Foreskin melanocyte (primary cell): ENCODE measurements at places on chromosomes 5 and 9.

DNA sequence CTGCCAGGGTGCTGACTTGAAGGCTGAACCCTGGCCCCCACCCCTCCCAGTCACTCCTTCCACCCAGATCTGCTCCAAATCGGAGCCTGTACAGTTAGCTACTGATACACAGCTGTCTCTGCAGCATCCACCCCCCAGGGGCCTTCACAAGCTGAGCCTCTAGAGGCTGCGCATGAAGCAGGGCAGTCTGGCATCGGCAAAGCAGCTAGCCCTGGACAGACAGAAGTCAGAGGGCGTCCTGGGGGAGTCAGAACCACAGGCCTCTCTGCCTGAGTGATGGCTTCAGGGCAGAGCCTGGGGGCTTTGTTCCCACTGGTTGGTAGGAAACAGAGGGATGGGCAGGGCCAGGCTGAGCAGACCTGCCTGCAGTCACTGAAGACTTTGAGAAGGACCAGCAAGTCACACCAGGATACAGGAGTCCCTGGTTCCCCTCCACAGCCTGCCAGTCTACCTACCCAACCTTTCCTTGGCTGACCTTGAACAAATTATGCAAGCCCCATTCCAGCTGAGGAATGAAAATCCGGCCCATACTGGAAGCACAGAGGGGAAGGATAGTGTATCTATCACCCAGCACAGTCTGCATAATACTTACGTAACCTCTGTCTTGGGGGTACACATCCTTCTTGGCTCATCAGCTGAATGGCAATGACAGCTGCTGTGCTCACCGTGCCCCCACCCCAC lies 8.8 kb downstream of the VDAC1 start:
- no peak for DNase-seq

DNA sequence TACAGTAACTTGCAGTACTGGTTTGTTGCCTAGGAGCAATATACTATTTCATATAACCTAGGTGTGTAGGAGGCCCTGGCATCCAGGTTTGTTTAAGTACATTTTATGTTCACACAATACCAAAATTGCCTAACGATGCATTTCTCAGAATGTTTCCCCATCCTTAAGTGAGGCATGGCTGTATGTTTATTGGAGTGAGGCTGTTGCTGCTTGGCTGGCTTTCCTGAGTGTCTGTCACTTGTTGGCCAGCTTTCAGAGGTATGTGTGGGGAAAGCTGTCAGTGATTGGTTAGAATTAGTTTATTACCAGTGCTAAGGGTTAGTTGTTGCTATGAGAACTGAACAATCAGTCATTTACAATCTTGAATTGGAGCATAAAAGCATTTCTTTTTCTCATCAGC lies 154.1 kb upstream of the CDH12 start:
- no peak for DNase-seq

DNA sequence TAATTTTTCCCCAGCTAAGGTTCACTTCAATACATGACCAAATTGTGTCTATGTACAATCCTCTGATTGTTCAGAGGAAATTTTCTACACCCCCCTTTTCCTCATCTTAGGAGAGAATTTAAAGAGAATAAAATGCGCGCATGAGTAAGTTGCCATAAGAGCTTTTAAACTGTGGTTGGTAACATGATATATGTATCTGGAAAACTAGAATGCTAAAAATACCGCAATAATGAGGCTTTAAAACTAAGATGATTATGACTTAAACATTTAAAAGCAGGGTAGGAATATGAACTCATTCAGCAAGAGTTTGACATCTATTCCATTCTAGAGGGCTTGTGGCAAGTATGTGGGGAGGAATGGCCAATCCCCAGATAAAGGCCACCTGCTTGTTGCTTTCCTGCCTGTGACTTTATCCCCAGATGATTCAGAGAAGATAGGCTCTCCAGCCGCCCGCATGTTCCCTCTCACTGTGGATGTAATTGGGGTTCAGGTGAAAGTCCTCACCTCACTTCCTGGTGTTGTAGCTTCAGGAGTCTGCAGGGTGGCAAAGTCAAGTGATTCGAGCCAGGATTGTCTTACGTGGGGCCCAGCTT lies 26.5 kb upstream of the BASP1 start:
- DNase-seq = no peak

- DNase-seq = no peak
Observed at GRCh38 chr5:143222287-143223231, 180.9 kb downstream of the NR3C1 start.

GRCh38 chr5:61526207-61526519 lies 194.1 kb downstream of the ZSWIM6 start:
- no peak for DNase-seq

DNA sequence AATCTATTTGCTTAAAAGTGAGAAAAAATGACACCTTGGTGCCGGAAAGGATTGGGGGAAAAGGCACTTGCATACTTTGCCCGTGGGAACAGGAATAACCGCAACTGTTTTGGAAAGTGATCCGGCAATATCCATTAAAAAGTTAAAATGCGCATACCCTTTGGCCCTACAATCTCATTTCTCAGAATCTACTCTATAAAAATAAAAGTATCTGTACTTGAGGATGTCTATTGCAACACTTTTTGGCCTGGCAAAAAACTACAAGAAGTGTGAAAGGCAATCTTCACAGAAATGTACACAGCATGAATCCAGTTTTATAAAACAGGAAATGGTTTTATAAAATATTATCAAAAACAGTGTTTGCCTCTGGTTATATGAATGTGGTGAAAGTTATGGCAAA lies 58.3 kb upstream of the NFIL3 start:
- DNase-seq = no peak

DNA sequence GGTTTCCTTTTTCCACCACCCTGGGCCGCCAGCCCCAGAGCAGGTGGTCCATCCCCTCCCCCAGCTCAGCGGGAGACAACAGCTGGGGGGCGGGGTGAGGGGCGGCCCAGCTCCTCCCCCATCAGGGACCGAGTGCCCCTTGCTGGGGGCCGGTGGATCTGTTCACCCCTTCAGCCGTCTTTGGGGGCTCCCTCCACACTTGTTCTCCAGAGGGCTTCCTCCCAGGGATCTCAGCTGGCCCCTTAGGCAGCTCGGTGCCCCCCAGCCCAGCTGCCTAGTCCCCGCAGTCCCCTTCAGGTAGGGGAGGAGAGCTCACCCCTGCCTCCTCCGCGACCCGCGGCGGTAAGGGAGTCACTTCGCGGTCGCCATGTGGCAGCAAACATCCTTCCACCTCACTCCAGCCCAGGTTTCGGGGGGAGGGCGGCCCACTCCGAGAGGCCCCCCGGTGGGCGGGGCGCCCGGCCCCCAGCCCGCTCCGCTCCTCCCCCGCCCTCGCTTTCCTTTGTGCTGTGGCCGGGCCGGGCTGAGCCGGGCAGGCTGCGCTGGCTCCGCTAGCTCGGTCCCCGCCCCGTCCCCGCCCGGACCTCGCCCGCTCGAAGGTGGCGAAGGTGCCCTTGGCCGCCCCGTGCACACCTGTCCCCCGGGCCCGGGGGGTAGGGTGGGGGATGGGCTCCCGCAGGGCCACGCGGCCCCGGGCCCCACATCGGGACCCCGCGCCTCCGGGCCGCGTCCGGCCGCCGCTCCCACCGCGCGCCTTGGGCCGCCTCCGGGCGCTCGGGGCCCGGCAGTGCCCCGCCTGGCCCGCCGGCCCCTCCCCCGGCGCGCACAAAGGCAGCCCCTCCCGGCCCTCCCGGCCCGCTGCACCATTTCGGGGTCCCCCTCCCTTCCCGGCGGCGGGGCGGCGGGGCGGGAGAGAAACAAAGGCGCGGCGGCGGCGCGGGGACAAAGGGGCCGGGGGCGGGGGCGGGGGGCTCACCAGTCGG lies 683 bp downstream of the DBN1 start:
- no peak for DNase-seq

DNA sequence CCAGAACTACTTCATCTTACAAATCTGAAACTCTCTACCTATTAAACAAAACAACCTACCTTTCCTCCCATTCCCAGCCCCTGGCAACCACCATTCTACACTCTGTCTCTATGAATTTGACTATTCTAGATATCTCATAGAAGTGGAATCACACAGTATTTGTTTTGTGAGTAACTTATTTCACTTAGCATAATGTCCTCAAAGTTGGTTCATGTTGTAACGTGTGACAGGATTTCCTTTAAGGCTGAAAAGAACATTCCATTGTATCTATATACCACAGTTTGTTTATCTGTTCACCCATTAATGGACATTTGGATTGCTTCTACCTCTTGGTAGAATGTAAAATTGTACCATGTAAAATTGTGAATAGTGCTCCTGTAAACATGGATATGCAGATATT lies 70.1 kb upstream of the NXNL2 start:
- peak; percentile 23 for DNase-seq

- DNase-seq = no peak
Observed at GRCh38 chr5:118696076-118696475, 292.3 kb downstream of the DTWD2 start.

DNA sequence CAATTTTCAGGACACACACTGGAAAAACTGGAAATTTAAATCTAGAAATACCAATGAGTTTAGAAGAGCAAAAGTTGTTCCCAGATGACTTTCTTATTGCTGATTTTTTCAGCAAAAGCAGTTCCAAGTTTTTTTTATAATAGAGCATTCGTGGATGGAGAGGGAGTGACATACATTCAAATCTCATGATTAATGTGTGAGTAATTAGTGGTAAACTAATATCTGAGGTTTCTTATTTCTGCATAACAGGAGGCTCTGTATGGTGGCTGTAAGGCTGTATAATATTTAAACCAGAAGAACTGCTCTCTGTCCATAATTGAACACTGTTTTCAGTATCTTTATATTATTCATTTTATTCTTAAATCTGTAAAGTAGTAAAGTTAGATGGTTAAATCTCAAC lies 25.8 kb downstream of the LYSMD3 start:
- DNase-seq = no peak

DNA sequence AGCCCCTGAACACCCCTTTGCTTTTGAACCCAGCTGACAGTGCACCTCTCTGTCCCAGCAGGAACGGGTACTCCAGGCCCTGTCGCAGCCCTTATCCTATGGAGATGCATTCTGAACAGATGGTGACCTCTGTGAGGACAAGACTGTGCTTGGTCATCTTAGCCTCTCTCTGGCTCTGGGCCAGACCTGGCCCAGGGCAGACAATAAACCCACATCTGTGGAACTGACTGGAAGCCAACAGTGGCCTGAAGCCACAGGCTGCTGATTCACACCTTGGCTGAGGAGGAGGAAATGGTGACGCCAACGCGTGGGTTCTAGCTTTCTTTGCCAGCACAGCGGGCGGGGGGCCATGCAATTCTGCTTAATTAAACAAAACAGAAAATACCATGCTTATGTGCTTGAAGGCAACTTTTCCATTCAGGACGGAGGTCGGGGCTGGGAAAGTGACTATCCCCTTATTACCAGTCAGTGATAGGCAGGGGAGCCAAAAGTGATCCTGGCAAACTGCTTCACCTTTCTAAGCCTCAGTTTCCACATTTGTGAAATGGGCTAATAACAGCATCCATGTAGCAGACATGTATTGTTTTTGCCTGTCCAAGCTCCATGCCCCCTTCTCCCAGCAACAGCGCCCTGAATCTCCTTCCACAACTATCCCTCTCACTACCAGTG lies 10.8 kb downstream of the SH3PXD2B start:
- no peak for DNase-seq

DNA sequence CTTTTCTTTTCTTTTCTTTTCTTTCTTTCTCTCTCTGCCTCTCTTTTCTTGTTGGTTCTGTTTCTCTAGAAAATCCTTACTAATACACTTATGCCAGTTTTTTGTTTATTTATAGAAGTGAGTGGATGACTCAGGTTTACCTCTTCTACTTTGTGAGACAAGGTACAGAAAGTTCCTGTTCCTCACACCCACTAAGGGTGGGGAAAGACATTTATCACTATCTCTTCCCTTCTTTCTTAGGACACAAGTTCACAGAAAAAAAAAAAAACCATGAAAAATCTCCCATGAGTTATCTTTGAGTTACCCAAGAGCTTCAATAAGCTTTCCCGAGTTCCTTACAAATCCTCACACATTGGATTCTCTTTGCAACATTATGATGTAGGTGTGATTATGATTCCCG lies 60.9 kb upstream of the CD180 start:
- no peak for DNase-seq

DNA sequence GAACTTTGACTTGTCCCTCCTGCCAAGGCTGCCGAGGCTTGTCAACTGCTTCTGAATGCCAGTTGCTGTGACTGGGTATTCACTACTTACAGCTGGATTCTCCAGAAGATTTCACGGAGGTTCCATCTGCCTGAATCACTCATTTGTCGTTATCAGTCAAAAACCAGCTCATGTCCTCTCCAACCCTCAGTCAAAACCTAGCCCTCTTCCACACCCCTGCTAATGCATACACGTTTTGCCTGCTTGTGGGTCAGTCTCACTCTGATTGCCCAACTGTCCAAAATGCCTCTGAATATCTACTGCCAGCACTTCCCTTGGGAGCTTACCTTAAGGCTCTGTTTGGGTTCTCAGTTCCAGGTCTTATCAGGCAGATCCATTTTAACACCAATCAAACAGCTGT lies 238.6 kb upstream of the TMEM161B start:
- DNase-seq = no peak

DNA sequence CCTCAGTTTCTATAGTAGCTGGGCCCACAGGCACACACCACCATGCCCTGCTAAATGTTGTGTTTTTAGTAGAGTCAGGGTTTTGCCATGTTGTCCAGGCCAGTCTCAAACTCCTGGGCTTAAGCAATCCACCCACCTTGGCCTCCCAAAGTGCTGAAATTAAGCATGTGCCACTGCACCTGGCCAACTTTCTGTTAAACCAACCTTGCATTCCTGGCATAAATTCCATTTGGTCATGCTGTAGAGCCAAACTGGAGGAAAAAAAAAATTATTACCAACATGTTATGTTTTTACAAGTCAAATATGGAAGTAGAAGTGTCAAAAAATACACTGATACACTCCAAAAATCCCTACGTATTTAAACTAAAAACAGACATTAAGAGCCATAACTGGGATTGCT lies 54.1 kb downstream of the ERMP1 start:
- no peak for DNase-seq

GRCh38 chr9:113597390-113598241 lies 134.1 kb downstream of the RGS3 start:
- DNase-seq = no peak

DNA sequence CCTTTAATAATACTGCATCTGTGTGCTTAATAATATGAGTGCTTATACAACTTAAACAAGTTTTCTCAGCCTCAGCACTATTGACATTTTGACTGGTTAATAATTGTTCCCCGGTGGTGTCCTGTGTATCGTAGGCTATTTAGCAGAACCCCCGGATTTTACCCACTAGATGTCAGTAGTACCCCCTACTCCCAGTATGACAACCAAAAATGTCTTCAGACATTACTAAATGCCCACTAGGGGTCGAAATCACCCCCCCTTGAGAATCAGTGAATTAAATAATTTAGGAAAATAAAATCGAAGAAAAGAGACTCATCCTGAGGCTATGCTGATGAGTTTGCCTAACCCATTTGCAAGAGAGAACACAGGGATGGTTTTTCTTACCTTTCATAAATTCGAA lies 166.3 kb downstream of the ATP10B start:
- DNase-seq = peak; percentile 14

GRCh38 chr9:125629446-125629845 lies 77.6 kb downstream of the MAPKAP1 start:
- no peak for DNase-seq
